ENCODE measurements at places on chromosomes 3 and 15. TPM values are rescaled to one million over a fixed set of nuclear protein-coding genes. Genes with fewer than 3 reads are reported as not detected.
A peak's percentile ranks its signal among the peaks of the same experiment; 100 is the strongest.

DNA sequence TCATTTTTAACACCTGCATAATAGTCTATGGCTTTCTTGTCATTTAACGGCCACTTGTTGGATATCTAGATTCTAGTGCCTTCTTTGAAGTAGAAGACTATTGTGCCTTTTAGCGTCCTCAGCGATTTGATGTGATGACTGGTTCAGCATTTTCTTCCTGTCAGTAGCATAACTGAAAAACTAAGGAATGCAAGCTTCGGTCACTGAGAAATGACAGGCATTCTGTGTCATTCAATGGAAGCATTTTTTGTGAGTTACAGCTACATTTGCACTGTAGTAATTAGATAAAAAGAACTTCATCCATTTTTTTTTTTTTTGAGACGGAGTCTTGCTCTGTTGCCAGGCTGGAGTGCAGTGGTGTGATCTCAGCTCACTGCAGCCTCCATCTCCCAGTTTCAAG lies 10.3 kb downstream of the NEK11 start:
- H3K4me1 ChIP-seq, result peaks cover 6% of the 10 kb centered on the region
- no peaks in the 10 kb centered on the region for H3K27me3 ChIP-seq
- H3K27ac ChIP-seq, result no peak overlapping the region
- no peak for DNase-seq

- H3K4me1 ChIP-seq, result no peaks in the 10 kb centered on the region
- no peak overlapping the region for H3K4me3 ChIP-seq
- no peak overlapping the region for H3K27ac ChIP-seq
- no peaks in the 10 kb centered on the region for H3K36me3 ChIP-seq
Observed at GRCh38 chr15:68465861-68466560, 34.0 kb upstream of the ITGA11 start.

DNA sequence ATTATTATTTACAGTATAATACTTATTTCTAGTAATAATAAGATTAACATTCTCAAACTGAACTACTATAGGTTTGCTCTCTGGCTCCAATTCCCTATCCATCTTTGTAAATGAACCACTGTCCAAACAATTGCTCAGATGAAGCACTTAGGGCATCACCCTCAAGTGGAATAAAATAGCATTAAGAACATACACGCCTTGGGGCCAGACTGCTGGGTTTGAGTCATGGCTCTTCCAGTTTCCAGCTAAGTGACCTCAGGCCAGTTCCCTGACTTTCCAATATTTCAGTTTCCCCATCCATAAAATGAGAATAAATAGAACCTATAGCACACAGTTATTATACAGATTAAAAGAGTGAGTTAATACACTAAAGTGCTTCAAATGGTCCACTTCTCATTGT lies 507.2 kb downstream of the MAGI1 start:
- H3K4me3 ChIP-seq, result no peak overlapping the region
- H3K4me1 ChIP-seq, result no peaks in the 10 kb centered on the region
- H3K36me3 ChIP-seq, result no peaks in the 10 kb centered on the region
- no peaks in the 10 kb centered on the region for H3K27me3 ChIP-seq
- DNase-seq, result no peak
- no peak overlapping the region for H3K27ac ChIP-seq

DNA sequence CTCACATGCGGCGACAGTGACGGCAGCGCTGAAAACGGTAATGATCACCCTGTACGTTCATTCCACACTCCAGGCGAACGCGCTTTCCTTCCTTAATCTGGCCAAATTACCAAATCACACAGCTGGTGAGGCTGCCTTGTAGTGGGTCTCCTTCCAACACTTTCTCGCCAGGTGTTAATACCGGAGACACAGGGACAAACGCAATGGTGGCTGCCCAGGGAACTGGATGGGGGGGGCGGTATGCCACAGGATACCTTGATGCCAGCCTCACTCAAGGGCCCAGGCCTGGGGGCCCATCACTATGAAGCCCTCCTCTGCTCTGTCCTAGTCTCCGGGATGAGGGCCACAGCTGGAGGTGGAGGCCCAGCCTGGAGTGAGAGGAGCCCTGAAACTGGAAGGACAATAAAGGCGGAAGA lies 1.4 kb upstream of the CAMK2N2 start:
- peak overlapping the region; percentile 58 for H3K4me3 ChIP-seq
- no peak overlapping the region for H3K27ac ChIP-seq
- no peak for DNase-seq
- H3K36me3 ChIP-seq, result peaks cover 8% of the 10 kb centered on the region
- H3K27me3 ChIP-seq, result peaks cover 37% of the 10 kb centered on the region
- peaks cover 18% of the 10 kb centered on the region for H3K4me1 ChIP-seq

GRCh38 chr15:56963710-56964109 lies 45.3 kb downstream of the TCF12 start:
- H3K27ac ChIP-seq, result no peak overlapping the region
- peaks cover 47% of the 10 kb centered on the region for H3K4me1 ChIP-seq
- no peaks in the 10 kb centered on the region for H3K27me3 ChIP-seq
- no peak for DNase-seq
- no peaks in the 10 kb centered on the region for H3K36me3 ChIP-seq

DNA sequence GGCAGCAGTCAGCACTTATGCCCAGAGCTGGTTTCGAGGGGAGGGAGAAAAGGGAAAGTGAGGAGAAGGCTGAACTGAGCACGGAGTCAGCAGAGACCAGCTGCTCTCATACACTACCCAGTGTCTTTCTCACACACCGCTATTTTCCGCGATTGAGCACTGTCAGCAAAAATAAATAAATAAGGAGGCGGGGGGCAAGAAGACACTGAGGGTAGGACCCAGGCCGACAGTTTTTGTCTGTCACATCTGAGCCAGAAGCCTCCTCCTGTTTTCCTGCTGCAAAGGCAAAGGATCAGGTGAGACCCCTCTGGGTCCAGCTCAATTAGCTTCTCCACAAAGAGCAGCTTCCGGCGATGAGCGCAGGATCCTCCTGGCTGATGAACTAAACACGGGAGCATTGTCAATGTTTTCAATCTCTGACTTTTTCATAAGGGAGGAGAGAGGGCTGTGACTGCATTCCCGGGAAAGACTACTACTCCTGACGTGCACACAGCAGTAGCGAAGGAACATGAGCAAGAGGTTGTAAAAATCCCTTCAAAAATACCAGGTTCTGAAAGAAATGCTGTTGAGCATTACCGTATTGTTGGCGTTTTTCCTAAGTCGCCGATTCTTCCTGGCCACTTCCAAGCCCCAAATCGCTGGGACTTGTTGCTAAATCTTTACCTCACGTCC lies 1.3 kb downstream of the FRMD5 start:
- H3K27me3 ChIP-seq, result peaks cover 24% of the 10 kb centered on the region
- H3K4me3 ChIP-seq, result peak overlapping the region; percentile 84
- no peaks in the 10 kb centered on the region for H3K36me3 ChIP-seq
- H3K4me1 ChIP-seq, result peaks cover 18% of the 10 kb centered on the region
- H3K27ac ChIP-seq, result no peak overlapping the region

The CD200 gene
- 50.0 TPM for total RNA-seq

The REC114 gene
- not detected for total RNA-seq
